COR-L47 (cell line): ENCODE measurements at places on chromosomes 6 and 20.

DNA sequence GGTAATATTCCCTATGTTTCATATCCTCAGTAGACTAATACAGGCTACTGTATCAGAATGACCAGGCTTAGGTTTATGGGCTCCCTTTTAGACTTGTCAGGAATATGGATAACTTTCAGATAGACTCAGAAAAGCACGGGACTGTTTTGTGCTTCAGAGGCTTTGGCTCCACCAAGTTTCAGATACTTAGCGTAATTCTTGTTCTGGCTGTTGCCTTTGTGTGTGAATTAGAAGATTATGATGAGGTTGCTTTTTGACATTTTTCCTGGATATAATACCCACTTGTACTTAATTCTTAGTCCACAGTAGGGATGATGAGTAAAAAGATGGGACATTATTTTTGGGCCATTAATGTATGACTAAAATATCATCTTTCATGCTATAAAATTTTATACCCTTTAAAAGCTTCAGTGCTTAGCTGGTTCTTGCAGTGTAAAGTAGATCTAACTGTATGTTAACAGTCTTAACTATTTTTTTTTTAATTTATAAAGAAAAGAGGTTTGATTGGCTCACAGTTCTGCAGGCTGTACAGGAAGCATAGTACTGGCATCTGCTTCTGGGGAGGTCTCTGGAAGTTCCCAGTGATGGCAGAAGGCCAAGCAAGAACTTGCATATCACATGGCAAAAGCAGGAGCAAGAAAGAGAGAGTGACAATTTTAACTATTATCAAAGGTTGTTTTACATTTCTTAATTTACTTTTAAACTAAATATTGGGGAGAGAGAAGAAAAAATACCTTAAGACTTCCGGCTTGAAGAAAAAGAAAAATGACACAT lies 120.7 kb downstream of the ZFAND3 start:
- DNase-seq = no peak

DNA sequence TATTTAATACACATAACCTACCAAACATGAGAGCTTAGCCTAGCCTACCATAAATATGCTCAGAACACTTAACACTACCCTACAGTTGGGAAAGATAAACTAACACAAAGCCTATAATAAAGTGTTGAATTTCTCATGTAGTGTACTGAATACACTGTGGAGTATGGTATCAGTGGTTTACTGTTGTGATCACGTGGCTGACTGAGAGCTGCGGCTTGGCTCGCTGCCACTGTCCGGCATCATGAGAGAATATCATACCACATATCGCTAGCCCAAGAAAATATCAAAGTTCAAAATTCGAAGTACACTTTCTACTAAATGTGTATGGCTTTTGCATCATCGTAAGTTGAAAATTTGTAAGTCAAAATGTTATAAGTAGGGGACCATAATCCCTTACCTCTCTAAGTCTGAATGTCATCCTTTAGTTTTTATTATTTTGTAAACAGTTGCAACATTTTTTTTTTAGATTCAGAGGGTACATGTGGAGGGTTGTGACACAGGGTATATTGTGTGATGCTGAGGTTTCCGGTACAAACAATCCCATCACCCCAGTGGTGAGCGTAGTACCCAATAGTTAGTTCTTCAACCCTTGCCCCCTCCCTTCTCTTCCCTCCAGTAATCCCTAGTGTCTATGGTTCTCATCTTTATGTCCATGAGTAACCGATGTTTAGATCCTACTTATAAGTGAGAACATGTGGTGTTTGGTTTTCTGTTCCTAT lies 14.6 kb upstream of the TAAR1 start:
- no peak for DNase-seq

DNA sequence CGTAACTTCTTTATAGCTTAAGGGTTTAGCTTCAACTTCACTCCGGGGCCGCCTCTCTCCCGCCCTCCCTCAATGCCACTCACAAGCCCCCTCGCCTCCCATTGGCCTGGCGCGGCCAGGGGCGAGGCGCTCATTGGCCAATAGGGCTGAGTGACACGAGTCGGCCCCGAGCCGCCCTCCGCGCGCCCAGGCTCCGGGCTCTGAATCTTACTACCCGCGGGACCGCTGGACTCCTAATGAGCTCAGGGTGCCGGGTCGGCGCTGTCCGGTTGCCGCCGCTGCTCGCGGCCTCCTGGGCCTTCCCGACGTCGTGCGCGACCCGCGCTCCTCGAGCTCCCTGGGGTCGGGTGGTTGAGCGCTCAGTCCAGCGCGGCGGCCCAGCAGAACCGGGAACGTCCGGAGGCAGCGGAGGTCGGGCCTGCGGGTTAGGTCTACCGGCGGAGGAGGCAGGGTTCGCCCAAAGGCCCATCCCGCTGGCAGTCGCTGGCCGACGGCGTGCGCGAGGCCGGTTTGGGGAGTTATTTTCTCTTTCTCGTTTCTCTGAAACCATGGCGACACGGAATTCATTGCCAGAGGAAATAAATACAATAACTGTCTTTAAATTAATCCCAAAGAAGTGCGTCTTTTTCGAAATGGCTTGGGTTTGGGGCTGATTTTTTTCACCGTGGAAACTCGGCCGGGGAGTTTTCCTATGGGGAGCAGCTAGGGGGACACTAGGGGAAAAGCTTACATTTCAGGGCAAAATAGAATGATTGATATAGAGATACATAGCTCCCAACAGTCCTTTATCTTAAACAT lies at the start of gene SIM1:
Gene SIM1, minus strand, starts transcription at position 19 of the 798 bp plus-strand sequence. CDS start 1,453 bp downstream, outside the sequence.
- no peak for DNase-seq

- DNase-seq = no peak
Measured at GRCh38 chr6:54959820-54960219, 113.2 kb downstream of the FAM83B start.

- no peak for DNase-seq
Measured at GRCh38 chr6:143727035-143727434, 49.3 kb downstream of the PHACTR2 start.

DNA sequence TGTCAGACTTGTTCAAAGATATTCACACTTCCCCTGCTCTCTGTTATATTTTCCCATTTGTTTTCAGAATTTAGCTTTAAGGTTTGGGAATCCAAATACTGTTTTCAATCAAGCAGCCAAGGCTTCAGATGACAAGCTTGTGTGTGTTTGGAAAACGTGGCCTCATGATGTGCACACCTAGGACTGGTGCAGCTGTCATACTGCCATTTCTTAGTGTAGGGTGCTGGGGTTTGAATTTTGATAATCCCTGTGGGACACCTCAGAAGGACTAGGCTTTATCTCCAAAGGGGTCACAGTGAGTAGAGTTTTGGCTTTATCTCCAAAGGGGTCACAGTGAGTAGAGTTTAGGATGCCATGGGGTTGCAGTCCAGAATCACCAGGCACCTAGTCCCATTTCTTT lies 65.3 kb upstream of the JAG1 start:
- no peak for DNase-seq

GRCh38 chr6:116316772-116317467 lies 37.2 kb upstream of the TSPYL1 start:
- DNase-seq = no peak

- no peak for DNase-seq
Measured at GRCh38 chr20:52389606-52390005, 198.0 kb upstream of the ZFP64 start.

DNA sequence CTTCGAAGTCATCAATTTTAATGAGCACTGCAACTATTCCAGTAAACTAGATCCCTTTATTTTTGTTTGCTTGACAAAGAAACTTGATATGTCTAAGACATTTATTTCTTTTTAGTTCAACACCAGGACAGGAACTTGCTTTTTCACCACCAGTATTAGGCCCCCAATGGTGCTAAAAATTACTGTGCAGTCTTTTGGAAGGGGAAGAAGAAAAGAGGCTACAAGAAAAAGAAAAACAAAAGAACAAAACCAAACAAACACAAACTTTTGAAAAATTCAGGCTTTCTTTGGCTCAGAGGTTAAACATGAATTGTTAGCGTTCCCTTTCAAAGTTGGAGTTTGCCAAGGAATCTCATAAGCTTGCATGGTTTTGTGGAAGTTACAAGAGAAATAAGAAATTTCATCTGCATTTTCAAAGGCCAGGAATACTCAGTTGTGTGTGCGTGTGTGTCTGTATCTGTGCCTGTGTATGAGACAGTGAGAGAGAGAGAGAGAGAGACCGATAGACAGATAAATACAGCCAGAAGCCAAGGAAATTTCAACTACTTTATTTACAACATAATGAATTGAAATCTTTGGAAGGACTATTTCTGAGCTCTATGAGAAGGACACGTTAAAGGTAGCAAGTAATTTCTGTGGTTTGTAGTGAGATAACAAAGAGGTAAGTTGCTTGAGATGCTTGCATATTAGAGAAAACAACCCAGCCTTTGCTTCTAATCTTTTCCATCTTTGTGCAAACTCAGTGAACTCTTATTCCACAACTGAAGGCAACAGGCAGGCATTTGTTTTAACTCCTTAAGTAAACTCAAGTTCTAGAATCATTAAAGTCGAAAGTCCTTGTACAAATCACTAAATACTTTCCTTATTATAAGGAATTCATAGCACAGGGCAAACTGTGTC lies 171.0 kb upstream of the CITED2 start:
- DNase-seq = no peak

DNA sequence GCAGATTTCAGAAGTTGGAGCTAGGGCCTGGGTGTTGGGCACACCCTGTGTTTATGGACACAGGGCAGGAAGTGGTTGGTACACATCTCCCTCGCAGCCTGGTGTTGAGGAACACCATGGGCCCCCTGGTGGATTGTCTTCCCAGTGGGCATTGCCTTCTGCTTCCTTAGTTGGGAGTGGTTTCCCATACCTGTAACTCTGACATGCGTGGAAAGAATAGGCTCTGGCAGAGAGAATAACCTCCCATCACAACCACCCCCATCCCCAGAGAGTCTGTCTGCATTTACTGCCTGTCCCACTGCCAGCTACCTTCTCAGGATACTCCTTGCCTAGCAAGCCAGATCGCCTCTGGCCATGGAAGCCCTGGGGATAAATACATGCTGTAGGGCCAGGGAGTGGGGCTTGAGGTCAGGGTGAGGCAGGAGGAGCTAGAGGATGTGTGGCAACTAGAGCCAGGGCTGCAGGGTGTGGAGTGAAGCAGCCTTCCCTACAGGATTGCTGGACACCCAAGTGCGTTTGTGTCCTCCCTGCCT lies 14.7 kb downstream of the LRRC73 start:
- no peak for DNase-seq

- DNase-seq = no peak
Measured at GRCh38 chr6:111842891-111843290, 30.4 kb downstream of the FYN start.

DNA sequence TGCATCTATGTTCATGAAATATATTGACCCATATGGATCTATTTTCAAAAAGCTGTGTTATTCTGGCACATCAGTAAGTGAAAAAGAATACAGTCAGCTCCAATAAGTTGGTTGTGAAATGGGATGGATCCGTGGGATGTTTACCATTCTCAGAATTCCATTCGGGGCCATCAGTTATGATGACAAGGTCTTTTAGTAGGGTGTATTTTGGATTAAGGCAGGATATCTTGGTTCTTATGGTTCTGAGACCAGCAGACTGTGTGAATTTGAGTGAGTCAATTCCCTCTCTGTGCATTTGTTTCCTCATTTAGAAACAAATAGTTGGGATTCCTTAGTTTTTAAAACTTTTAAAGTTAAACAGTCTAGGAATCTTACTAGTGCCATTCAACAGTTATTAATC lies 287.4 kb downstream of the CD109 start:
- DNase-seq = no peak

GRCh38 chr20:34956751-34957472 lies 1.2 kb downstream of the MYH7B start:
- no peak for DNase-seq

- DNase-seq = no peak
Measured at GRCh38 chr6:169725125-169726048, 1.1 kb upstream of the PHF10 start.

GRCh38 chr6:64520050-64520449 lies 884.4 kb downstream of the PHF3 start:
- DNase-seq = no peak

GRCh38 chr6:78810146-78810545 lies 57.2 kb upstream of the IRAK1BP1 start:
- peak; percentile 14 for DNase-seq

GRCh38 chr20:17624551-17625245 lies 54.8 kb downstream of the DSTN start:
- no peak for DNase-seq

GRCh38 chr6:52523378-52524142 lies 53.3 kb downstream of the TRAM2 start:
- peak; percentile 21 for DNase-seq

DNA sequence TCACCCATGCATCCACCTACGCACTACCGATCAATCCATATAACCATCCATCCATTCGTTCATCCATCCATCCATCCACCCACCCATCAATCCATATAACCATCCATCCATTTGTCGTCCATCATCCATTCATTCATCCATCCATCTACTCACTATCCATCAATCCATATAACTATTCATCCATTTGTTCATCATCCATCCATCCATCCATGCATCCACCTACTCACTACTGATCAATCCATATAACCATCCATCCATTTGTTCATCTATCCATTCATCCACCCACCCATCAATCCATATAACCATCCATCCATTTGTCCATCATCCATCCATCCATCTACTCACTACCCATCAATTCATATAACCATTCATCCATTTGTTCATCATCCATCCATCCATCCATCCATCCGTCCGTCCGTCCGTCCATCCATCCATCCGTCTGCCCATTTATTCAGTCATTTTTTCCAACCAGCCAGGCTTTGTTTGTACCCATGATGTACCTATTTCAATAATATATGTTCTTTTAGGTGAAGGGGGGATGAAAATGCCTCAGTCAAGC lies 6.1 kb upstream of the BPIFB6 start:
- DNase-seq = no peak

DNA sequence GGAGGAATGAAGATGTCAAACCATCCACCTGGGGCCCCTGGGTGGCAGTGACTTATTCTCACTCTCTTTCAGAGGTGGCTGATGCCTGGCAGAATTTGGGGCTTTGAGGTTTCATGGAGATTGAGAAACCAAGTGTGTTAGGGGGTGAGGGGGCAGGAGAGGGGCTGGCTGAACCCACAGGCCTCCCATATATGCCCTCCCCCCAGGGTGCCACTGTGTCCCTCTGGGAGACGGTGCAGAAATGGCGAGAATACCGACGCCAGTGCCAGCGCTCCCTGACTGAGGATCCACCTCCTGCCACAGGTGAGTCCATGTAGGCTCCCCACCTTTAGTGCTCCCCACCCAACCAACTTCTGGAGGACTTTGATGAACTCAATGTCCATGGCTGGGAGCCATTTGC lies 7.6 kb downstream of the GLP1R start:
- DNase-seq = no peak

- DNase-seq = no peak
Measured at GRCh38 chr6:151442371-151442770, 9.6 kb downstream of the RMND1 start.

DNA sequence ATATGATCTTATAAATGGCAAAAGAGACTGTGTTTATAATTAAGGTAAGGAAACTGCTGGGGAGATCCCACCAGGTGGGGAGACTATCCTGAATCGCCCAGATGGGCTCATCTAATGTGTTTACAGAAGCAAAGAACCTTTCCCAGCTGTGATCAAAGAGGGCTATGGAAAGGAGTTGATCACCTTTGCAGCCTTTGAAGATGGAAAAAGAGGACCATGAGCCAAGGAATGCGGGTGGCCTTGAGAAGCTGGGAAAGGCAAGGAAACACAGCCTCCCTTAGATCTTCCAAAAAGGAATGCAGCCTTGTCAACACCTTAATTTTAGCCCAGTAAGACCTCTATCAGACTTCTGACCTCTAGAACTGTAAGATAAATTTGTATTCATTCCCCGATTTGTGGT lies 66.5 kb upstream of the ADGRG6 start:
- no peak for DNase-seq

- peak; percentile 48 for DNase-seq
Measured at GRCh38 chr20:44728801-44729443, 13.8 kb downstream of the CCN5 start.
